ENCODE measurements at places on chromosomes 13 and 19.
A peak's percentile ranks its signal among the peaks of the same experiment; 100 is the strongest.

- H3K4me1 ChIP-seq, result no peaks in the 10 kb centered on the region
- peak within 1 kb of the TSS; percentile 19 for H3K27ac ChIP-seq
- peak within 1 kb of the TSS; percentile 20 for H3K4me3 ChIP-seq
These were observed at the start of gene ARL11 for GRCh38 chr13:49627831-49628652. Gene ARL11, plus strand, starts transcription at chr13:49628507. Its CDS starts 1,941 bp downstream, at chr13:49630448.

DNA sequence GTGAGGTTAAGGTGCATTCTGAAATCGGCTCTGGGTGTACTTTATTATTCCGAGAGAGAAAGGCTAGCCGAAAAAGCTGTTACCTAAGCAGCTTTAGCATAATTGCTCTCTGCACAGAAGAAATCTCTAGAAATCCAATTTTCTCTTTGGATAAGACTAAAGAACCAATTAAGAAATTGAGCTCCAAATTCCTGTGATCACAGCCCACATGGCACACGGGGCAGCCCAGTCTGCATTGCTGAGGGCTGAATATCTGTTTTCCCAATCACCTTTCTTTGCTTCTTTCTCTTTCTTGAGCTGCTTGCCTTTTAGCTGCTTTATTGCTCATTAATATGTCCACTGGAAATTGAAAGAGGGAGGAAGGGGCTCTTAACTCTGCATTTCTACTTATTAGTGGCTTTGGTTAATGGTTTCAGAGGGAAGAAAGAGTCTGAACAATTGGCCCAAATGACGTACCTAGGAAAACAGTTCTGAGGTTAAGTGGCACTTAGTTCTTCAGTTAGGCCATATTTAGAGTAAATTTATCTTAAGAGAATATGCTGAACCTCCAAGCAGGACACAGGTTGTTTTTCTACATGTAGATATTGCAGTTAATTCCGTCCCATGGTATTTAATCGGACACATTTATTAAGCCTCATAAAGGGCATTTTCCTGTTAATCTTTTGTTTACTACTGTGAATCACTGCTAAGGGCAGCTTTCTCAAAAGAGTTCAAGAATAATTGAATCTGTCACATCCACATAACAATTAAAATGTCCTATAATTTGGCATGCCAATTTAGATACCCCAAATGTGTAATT, 265.7 kb downstream of the ABCC4 start:
- no peaks in the 10 kb centered on the region for H3K27me3 ChIP-seq
- H3K36me3 ChIP-seq, result no peaks in the 10 kb centered on the region
- DNase-seq, result no peak

- H3K4me3 ChIP-seq, result no peak overlapping the region
- no peak for DNase-seq
- H3K4me1 ChIP-seq, result no peaks in the 10 kb centered on the region
- H3K36me3 ChIP-seq, result no peaks in the 10 kb centered on the region
- no peaks in the 10 kb centered on the region for H3K27me3 ChIP-seq
These were observed 1077.1 kb downstream of the UQCRFS1 start for GRCh38 chr19:28135825-28136224.

DNA sequence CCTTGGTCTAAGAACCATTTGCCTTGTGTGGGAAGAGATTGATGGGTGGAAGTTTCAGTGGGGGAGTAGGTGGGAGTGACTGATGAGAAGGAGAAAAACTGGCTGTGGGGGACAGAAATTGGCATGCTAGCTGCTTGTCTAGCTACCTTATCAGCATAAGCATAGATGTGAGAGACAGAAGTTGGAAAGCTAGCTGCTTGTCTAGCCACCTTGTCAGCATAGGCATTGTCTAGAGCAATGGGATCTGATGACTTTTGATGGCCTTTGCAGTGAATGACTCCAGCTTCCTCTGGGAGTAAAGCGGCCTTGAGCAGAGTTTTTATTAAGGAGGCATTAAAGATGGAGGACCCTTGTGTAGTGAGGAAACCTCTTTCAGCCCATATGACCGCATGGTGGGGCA, 9.9 kb upstream of the NCR1 start:
- no peak for DNase-seq
- H3K36me3 ChIP-seq, result no peaks in the 10 kb centered on the region
- no peaks in the 10 kb centered on the region for H3K27me3 ChIP-seq
- H3K4me3 ChIP-seq, result no peak overlapping the region

DNA sequence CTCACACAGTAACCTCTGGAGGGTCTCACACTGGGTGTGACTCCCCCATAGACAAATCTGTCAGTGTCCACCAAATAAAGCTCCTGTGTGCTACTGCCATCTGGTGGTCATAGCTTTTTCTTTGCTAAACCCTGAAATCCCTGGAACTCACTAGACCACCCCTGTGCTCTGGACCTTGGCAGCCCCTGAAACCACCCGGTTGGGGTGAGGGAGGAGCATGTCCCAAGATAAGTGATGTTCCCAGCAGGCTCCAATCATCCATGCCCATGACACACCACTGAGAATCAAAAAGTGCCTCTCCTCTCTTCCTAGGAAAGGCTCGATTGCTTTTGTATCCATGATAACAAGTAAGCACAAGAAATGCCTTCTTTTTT, 6.5 kb upstream of the HSD17B14 start:
- H3K27me3 ChIP-seq, result no peaks in the 10 kb centered on the region
- no peaks in the 10 kb centered on the region for H3K36me3 ChIP-seq
- no peak overlapping the region for H3K4me3 ChIP-seq
- no peak overlapping the region for H3K27ac ChIP-seq
- DNase-seq, result no peak

- no peak overlapping the region for H3K27ac ChIP-seq
- no peaks in the 10 kb centered on the region for H3K27me3 ChIP-seq
- DNase-seq, result no peak
- H3K4me3 ChIP-seq, result no peak overlapping the region
These were observed 183.2 kb downstream of the TUBA3C start for GRCh38 chr13:18998389-18998788.

- DNase-seq, result no peak
- peak overlapping the region; percentile 65 for H3K4me3 ChIP-seq
- peaks cover 58% of the 10 kb centered on the region for H3K27me3 ChIP-seq
- H3K27ac ChIP-seq, result no peak overlapping the region
- peaks cover 14% of the 10 kb centered on the region for H3K4me1 ChIP-seq
These were observed 561 bp upstream of the GJA3 start for GRCh38 chr13:20161275-20161950.

DNA sequence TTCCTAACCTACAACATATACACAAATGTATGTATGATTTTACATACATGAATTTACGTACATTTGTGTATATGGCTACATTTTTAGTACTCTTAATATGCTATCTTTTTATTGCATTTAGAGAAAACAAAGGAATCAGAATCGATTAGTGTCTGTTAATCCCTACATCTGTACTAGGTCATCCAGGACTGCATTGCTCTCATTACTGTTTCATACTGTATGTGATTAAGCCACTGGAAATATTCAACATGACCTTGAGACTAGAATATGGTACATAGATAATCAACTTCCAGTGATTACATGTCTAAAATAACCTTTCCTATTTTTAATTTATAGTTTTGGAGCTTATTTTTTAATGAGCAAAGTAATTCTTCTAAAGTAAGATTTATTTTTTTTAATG, 5.3 kb upstream of the MAB21L1 start:
- H3K4me1 ChIP-seq, result no peaks in the 10 kb centered on the region
- H3K4me3 ChIP-seq, result no peak overlapping the region
- no peak overlapping the region for H3K27ac ChIP-seq
- H3K27me3 ChIP-seq, result no peaks in the 10 kb centered on the region
- DNase-seq, result no peak
- no peaks in the 10 kb centered on the region for H3K36me3 ChIP-seq

- no peaks in the 10 kb centered on the region for H3K27me3 ChIP-seq
- H3K27ac ChIP-seq, result no peak overlapping the region
- no peaks in the 10 kb centered on the region for H3K36me3 ChIP-seq
- H3K4me3 ChIP-seq, result no peak overlapping the region
- DNase-seq, result no peak
- no peaks in the 10 kb centered on the region for H3K4me1 ChIP-seq
These were observed 9.8 kb downstream of the PLK5 start for GRCh38 chr19:1533510-1534150.

- no peak overlapping the region for H3K4me3 ChIP-seq
- DNase-seq, result no peak
- H3K36me3 ChIP-seq, result no peaks in the 10 kb centered on the region
- H3K27me3 ChIP-seq, result no peaks in the 10 kb centered on the region
These were observed 170.0 kb upstream of the KL start for GRCh38 chr13:32845952-32846950.

- no peaks in the 10 kb centered on the region for H3K36me3 ChIP-seq
- no peaks in the 10 kb centered on the region for H3K27me3 ChIP-seq
- no peaks in the 10 kb centered on the region for H3K4me1 ChIP-seq
These were observed 315.0 kb upstream of the SPRY2 start for GRCh38 chr13:80655778-80656511.

DNA sequence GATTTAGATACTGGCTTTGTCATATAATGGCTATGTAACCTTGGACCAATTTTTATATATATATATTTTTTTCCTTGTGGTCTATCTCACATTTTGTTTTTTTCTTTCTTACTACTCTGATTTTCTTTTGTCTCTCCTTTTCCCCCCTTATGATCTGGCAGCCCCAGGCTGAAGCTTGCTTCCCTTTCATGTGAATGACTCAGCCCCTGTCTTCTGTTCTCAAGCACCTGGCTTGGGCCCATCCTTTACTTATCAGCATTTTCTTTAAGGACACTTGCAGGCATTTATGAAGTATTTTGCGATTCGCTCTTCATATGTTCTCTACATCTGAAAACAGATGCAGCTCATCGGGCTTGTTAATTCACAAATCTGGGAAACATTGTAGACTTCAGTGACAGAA, 163.6 kb downstream of the SPRY2 start:
- H3K36me3 ChIP-seq, result no peaks in the 10 kb centered on the region
- H3K27me3 ChIP-seq, result no peaks in the 10 kb centered on the region
- no peak for DNase-seq
- H3K4me3 ChIP-seq, result no peak overlapping the region
- no peak overlapping the region for H3K27ac ChIP-seq

DNA sequence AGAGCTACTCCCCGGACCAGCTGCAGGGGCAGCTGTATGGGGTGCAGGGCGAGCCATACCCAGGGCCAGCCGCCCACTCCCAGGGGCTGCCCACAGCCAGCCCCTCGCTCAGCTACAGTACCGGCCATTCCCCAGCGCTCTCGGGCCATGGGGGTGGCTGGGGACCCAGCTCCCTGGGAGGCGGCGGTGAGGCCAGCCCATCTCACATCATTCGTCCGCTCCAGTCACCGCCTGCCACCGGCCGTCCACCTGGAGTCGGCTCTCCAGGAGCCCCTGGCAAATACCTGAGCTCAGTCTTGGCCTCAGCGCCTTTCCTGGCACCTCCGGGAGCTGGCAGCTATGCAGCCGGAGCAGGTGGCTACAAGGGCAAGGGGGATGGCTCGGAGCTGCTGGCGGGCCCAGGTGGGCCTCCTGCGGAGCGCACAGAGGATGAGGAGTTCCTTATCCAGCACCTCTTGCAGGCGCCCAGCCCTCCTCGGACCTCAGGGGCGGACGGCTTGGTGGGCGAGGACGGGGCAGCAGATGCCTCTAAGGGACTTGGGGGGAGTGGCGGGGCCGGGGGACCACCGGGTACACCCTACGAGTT, 4.9 kb downstream of the PRR12 start:
- peaks cover 4% of the 10 kb centered on the region for H3K4me1 ChIP-seq
- peak overlapping the region; percentile 12 for H3K27ac ChIP-seq
- peaks cover 5% of the 10 kb centered on the region for H3K36me3 ChIP-seq
- no peak for DNase-seq
- no peak overlapping the region for H3K4me3 ChIP-seq

DNA sequence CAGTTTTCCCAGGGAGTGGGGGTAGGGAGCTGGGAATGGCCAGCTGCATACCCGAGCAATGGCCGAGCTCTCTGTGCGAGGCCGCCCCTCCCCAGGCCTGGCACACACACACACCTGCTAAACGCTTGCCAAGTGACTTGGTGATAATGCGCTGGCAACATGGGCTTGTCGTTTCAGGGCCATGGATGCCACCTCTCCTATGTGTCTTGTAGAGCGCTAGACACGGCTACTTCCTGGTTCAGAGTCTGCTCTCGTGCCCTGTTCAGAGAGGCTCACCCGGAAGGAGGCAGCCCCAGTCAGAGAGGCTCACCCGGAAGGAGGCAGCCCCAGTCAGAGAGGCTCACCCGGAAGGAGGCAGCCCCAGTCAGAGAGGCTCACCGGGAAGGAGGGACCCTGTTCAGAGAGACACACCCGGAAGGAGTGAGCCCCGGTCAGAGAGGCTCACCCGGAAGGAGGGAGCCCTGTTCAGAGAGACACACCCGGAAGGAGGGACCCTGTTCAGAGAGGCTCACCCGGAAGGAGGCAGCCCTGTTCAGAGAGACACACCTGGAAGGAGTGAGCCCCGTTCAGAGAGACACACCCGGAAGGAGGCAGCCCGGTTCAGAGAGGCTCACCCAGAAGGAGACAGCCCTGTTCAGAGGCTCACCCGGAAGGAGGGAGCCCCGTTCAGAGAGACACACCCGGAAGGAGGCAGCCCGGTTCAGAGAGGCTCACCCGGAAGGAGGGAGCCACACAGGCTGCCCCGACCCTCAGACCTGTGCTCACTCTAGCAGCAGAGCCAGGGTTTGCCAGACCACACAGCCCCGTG, 4.2 kb downstream of the ADPRHL1 start:
- H3K27ac ChIP-seq, result peak overlapping the region; percentile 67
- H3K4me3 ChIP-seq, result peak overlapping the region; percentile 48
- H3K36me3 ChIP-seq, result no peaks in the 10 kb centered on the region
- no peaks in the 10 kb centered on the region for H3K27me3 ChIP-seq

DNA sequence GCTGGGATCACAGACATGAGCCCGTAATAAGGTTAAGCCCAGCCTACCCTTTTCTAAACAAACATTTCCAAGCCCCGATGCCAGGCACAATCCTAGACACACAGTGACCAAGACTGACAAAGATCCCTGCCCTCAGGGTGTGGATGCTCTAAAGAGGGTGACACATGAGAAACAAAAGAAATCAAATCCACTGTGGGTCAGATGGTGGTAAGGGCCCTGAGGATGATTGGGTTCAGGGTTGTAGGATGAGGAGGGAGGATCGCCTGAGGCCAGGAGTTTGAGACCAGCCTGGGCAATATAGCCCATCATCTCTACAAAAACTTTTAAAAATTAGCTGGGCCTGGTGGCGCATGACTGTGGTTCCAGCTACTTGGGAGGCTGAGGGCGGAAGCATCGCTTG, 44.6 kb downstream of the PTPRS start:
- H3K36me3 ChIP-seq, result no peaks in the 10 kb centered on the region
- no peak overlapping the region for H3K27ac ChIP-seq
- DNase-seq, result no peak
- H3K4me3 ChIP-seq, result no peak overlapping the region
- H3K27me3 ChIP-seq, result no peaks in the 10 kb centered on the region
- no peaks in the 10 kb centered on the region for H3K4me1 ChIP-seq

- no peak for DNase-seq
- H3K4me3 ChIP-seq, result no peak overlapping the region
- no peaks in the 10 kb centered on the region for H3K4me1 ChIP-seq
- H3K27me3 ChIP-seq, result no peaks in the 10 kb centered on the region
- H3K27ac ChIP-seq, result no peak overlapping the region
These were observed 24.2 kb downstream of the C19orf12 start for GRCh38 chr19:29690842-29691241.

GRCh38 chr13:50891206-50891605, 18.4 kb upstream of the RNASEH2B start:
- DNase-seq, result no peak
- no peaks in the 10 kb centered on the region for H3K27me3 ChIP-seq
- no peaks in the 10 kb centered on the region for H3K4me1 ChIP-seq
- no peak overlapping the region for H3K27ac ChIP-seq
- no peaks in the 10 kb centered on the region for H3K36me3 ChIP-seq
- no peak overlapping the region for H3K4me3 ChIP-seq

- H3K4me1 ChIP-seq, result peaks cover 6% of the 10 kb centered on the region
- no peak for DNase-seq
- H3K4me3 ChIP-seq, result peak overlapping the region; percentile 96
- peaks cover 8% of the 10 kb centered on the region for H3K36me3 ChIP-seq
- H3K27me3 ChIP-seq, result no peaks in the 10 kb centered on the region
- H3K27ac ChIP-seq, result peak overlapping the region; percentile 97
These were observed 748 bp downstream of the RPS15 start for GRCh38 chr19:1438933-1439354.

- no peak for DNase-seq
- H3K27me3 ChIP-seq, result peaks cover 4% of the 10 kb centered on the region
- H3K4me3 ChIP-seq, result no peak overlapping the region
- no peaks in the 10 kb centered on the region for H3K36me3 ChIP-seq
These were observed 238.9 kb downstream of the TSHZ3 start for GRCh38 chr19:31110336-31110735.

Data from breast epithelium (tissue), 4 donors.